Activated T-helper 1 cell treated with anti-CD3 and anti-CD28 coated beads, Interleukin-2, amount 50 U/mL, for 16 hours (primary cell): ENCODE measurements at places on chromosomes 1 and 21.

GRCh38 chr1:231162297-231162969 lies 575 bp downstream of the TRIM67 start:
- DNase-seq, result no peak

- no peak for DNase-seq
Observed at GRCh38 chr1:164470996-164471395, 88.0 kb upstream of the PBX1 start.

DNA sequence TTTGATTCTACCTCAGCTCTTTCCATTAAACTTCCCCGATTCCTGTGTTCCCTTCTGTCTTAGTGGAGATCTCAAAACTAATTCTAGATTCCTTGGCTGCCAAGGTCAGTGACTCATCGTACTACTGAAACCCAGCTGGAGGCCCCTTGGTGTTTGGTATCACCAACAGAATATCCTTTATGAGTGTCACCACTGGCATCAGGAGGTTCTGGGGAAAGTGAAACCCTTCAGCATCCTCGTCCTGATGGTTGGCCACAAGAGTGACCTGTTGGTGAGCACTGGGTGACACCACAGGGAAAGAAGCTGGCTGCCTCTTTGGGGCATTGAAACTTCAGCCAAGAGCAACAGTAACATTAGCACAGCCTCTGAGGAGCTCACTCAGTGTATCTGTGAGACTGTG lies 9.6 kb downstream of the RAB42 start:
- DNase-seq, result no peak

GRCh38 chr1:110283677-110284076 lies 55.5 kb upstream of the RBM15 start:
- no peak for DNase-seq

DNA sequence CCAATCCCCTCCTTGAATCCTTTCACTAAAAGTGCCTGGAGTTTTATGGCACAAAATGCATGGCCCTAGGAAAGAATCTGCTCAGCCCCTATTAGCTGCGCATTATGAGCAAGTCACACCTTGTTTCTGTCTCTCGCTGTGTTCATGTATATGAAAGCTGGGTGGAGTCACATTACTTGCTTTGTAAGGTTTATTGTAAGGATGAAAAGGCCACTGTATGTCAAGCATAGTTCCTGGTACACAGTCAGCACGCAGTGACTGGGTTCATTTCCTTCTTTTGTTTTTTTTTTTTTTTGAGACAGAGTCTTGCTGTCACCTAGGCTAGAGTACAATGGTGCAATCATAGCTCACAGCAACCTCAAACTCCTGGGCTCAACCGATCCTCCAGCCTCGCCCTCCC lies 6.7 kb upstream of the SLC9A1 start:
- no peak for DNase-seq

GRCh38 chr1:38608202-38608864 lies 251.2 kb downstream of the RRAGC start:
- no peak for DNase-seq

GRCh38 chr1:72178266-72178665 lies 104.1 kb downstream of the NEGR1 start:
- DNase-seq, result no peak

GRCh38 chr1:226806988-226807387 lies 63.4 kb upstream of the PSEN2 start:
- DNase-seq, result no peak

- no peak for DNase-seq
Observed at GRCh38 chr1:155529109-155529508, 33.5 kb downstream of the ASH1L start.

- DNase-seq, result no peak
Observed at GRCh38 chr1:65541161-65541560, 120.7 kb downstream of the LEPR start.
